RWPE2 (cell line): ENCODE measurements at places on chromosomes 2 and 18.

GRCh38 chr18:3870914-3871313, 420.9 kb downstream of the TGIF1 start:
- no peak for DNase-seq
- no peak overlapping the region for H3K4me3 ChIP-seq
- H3K36me3 ChIP-seq, result no peaks in the 10 kb centered on the region
- H3K27me3 ChIP-seq, result no peaks in the 10 kb centered on the region
- no peaks in the 10 kb centered on the region for H3K4me1 ChIP-seq

- peaks cover 12% of the 10 kb centered on the region for H3K4me1 ChIP-seq
- no peaks in the 10 kb centered on the region for H3K36me3 ChIP-seq
- H3K27me3 ChIP-seq, result no peaks in the 10 kb centered on the region
- no peak overlapping the region for H3K4me3 ChIP-seq
- H3K27ac ChIP-seq, result peak overlapping the region; percentile 45
Measured at GRCh38 chr2:185433824-185434223, 304.8 kb upstream of the FSIP2 start.

DNA sequence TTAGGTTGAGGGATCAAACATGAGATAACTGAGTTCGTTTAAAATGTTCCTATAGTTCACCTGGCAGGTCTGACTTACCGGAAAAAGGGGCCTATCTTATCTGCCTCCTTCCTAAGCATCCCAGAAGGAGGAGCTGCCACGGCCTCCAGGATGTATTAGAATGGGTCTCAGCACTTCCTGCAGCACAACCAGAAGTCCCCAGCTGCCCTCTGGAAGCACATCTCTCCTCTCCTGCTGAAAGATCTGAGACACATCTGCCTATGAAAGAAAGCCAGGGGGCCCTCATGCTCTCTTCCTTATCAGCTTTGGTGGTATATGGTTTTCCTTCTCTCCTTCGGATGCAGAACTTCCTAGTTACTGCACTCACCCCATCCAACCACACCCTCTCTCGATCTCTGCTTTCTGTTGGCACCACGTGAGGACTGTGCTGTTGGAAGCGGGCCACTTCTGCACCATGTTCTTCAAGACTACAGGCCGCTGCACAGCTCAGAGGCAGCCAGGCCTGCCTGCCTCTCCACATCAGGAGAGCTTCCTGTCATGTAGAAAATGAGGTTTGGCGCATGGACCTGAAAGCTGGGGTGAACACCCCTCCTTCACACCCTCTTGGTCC, 6.5 kb downstream of the IGFBP5 start:
- peaks cover 2% of the 10 kb centered on the region for H3K27me3 ChIP-seq
- H3K4me3 ChIP-seq, result no peak overlapping the region
- no peaks in the 10 kb centered on the region for H3K36me3 ChIP-seq
- peaks cover 14% of the 10 kb centered on the region for H3K4me1 ChIP-seq
- no peak overlapping the region for H3K27ac ChIP-seq

DNA sequence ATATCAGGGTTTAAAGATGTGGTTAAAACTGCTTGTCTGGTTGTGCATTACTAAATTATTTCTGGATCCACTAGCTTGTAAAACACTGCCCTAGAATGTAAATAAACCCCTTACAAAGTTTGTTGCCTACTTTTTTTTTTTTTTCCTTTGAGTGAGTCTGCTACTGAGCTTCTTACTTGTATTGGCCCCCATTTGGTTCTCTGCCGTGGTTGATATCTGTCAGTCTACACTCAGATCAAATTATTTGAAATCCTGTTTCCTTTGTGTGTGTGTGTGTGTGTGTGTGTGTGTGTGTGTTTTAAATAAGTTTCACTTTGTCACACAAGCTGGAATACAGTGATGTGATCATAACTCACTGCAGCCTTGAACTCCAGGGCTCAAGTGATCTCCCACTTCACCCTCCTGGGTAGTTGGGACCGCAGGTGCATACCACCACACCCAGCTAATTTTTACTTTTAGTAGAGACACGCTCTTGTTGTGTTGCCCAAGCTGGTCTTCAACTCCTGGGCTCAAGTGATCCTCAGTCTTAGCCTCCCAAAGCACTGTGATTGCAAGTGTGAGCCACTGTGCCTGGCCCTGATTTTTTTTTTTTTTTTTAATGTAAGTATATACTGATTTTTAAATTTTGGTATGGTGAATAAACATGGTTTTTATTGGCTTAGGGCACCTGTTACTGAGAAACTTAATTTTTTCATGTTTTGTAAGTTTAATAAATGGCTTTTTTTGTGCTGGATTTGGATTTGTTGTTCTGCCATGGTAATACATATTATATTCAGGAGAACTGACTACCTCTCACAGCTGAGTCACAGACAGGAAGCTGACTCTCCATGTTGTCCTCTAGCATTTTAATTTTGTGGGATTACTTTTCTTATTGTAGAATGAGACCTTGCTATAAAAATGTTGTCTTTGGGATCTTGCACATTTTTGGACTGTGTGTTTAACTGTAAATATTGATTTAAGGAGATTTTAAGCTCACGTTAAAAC, 48.5 kb downstream of the MAP4K4 start:
- no peak for DNase-seq
- H3K27ac ChIP-seq, result peak overlapping the region; percentile 94
- no peak overlapping the region for H3K4me3 ChIP-seq
- no peaks in the 10 kb centered on the region for H3K27me3 ChIP-seq
- H3K4me1 ChIP-seq, result peaks cover 62% of the 10 kb centered on the region

GRCh38 chr2:236661061-236661761, 91.6 kb downstream of the ACKR3 start:
- DNase-seq, result no peak
- no peak overlapping the region for H3K4me3 ChIP-seq
- no peaks in the 10 kb centered on the region for H3K27me3 ChIP-seq

GRCh38 chr2:11256166-11256565, 88.3 kb downstream of the ROCK2 start:
- H3K4me1 ChIP-seq, result peaks cover 1% of the 10 kb centered on the region
- no peak overlapping the region for H3K27ac ChIP-seq
- H3K4me3 ChIP-seq, result no peak overlapping the region
- peaks cover 6% of the 10 kb centered on the region; the same call in 1 of the 2 replicates for H3K36me3 ChIP-seq

- no peaks in the 10 kb centered on the region for H3K36me3 ChIP-seq
- no peaks in the 10 kb centered on the region for H3K4me1 ChIP-seq
- no peak overlapping the region for H3K4me3 ChIP-seq
- H3K27me3 ChIP-seq, result peaks cover 36% of the 10 kb centered on the region
- DNase-seq, result no peak
Measured at GRCh38 chr18:47050468-47050867, 15.0 kb upstream of the ELOA2 start.

DNA sequence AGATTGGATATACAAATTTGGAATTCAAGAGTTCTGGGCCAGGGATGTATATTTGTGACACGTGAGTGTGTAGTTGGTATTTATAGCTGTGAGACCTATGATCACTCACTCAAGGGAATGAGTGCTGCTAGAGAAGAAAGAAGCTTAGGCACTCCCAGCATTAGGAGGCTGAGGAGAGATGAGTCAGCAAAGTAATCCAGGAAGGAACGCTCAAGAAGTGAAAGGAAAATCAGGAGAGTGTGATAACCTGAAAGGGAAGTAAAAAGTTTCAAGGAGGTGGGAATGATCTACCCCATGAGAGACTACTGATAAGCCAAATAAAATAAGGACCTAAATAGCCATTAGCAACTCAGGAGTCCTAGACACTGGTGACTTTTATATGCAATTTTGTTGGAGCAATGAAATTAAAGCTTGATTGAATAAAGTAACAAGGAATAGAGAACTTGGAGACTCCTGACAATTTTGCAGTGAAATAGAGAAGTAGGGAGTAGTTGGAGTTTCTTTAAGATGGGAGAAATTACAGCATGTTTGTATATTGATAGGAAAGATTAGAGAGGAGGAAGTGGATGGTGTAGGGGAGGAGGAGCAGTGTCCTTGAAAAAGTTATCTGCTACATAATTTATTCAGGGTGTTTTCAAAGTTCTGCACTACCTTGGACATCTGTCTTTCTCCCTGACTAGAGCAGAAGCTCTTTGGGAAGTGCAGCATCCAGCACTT, 89.9 kb downstream of the UBE2E3 start:
- peaks cover 5% of the 10 kb centered on the region; the same call in 1 of the 2 replicates for H3K36me3 ChIP-seq
- no peak for DNase-seq
- H3K27me3 ChIP-seq, result no peaks in the 10 kb centered on the region
- no peak overlapping the region for H3K4me3 ChIP-seq

DNA sequence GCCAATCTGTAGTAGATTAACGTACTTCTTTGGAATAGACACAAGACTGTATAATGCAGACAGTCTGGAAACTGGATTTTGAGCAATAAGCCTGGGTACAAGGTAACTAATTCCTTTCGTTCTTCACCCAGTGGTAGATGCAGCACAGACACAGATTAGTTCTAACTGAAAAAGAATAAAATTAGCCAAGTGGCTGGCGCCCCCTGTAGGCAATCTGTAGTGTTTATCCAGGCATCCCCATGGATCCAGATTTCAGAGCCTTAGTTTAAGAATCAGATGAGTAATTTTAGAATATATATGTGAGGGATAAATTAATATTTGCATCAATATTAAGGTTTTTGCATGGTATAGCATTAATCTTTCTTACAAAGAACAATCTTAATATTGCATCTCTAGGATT, 563.9 kb downstream of the DCC start:
- H3K36me3 ChIP-seq, result no peaks in the 10 kb centered on the region
- no peaks in the 10 kb centered on the region for H3K4me1 ChIP-seq
- H3K27ac ChIP-seq, result no peak overlapping the region
- H3K4me3 ChIP-seq, result no peak overlapping the region
- H3K27me3 ChIP-seq, result no peaks in the 10 kb centered on the region

- no peak overlapping the region for H3K4me3 ChIP-seq
- DNase-seq, result no peak
- no peaks in the 10 kb centered on the region for H3K27me3 ChIP-seq
- no peak overlapping the region for H3K27ac ChIP-seq
Measured at GRCh38 chr2:190707726-190708125, 58.8 kb downstream of the NAB1 start.

DNA sequence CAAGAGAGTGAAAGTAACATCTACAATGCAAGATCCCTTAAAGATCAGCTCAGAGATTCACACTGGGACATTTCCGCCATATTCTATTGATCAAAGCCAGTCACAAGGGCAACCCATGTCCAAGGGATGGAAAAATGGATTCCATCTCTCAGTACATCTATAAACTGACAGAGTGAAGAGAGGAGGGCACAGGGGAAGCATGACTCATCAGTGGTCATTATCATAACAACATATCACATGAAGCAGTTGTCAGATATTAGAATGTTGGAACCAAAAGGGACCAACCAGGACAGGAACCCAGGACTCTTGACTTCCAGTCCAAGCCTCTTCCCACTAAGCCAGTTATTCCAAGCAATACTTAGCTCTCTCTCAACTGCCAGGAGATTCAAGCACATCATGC, 54.9 kb upstream of the IGFBP2 start:
- no peaks in the 10 kb centered on the region for H3K36me3 ChIP-seq
- no peak overlapping the region for H3K4me3 ChIP-seq
- DNase-seq, result no peak
- H3K27me3 ChIP-seq, result no peaks in the 10 kb centered on the region

DNA sequence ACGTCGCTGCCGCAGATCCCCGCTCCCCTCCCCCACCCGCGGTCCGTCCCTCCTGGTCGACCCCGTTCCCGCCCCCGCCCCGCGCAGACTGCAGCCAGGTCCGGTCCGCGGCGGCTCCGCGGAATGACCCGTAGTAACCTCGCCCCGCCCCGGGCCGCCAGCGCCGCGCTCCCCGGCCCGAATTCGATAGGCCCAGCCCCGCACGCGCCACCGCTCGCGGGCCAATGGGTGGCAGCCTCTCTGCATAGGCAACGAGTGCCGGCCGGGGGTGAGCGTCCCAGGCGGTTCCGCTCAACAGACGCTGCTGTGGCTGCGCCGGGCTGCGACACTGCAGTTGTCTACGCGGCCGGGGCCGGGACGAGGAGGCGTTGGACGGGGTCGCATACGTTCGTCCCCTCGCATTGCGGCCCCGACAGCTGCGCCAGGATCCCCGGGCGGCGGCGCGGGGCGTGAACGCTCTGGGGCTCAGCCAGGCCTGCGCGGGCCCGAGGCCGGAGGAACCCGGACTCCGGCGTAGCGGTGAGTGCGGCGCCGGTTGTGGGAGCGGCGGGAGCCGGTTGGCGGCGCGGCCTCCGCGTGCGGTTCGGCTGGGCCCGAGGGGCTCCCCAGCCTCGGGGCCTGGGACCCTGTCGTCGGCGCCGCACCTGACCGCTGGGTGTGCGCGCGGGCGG, at the start of gene ACSL3:
Gene ACSL3, plus strand, starts transcription at position 297 of the 671 bp plus-strand sequence. CDS start 47,737 bp downstream, outside the sequence.
- peaks cover 40% of the 10 kb centered on the region for H3K4me1 ChIP-seq
- peak within 1 kb of the TSS; percentile 88 for H3K27ac ChIP-seq
- peaks cover 27% of the 10 kb centered on the region for H3K36me3 ChIP-seq
- peak; percentile 94 for DNase-seq
- no peaks in the 10 kb centered on the region for H3K27me3 ChIP-seq

DNA sequence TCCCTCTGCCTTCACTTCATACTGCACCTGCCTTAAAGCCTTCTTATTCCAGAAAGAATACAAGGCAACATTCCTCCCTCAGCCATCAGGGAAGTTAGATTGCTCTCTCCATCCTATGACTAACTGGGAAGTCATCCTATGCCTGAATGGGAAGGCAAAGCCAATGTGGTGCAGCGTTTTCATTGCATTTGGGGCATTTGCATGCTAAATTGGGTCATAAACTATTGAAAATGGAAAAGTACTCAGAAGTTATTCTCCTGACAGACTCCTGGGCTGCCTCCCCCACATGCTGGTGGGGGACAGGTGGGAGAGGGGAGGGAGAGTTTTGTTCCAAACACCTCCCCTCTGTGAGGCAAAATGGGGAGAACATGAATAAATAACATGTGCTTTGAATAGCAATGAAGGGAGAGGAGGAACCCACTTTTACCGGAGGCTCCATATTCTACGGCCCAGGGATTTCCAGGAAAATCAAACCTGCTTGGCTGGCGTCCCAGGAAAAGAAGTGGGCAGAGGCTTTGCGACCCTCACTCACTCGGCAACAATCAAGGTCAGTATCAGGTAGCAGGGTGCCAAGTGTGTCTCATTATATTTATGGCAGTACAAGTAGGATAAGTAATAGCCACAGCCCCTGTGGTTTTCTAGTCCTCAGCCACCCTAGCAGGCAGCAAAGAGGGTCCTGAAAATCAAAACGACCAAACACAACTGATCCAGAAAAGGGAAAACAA, 84.1 kb downstream of the BOD1L2 start:
- H3K36me3 ChIP-seq, result no peaks in the 10 kb centered on the region
- no peak overlapping the region for H3K27ac ChIP-seq
- no peak overlapping the region for H3K4me3 ChIP-seq
- H3K27me3 ChIP-seq, result no peaks in the 10 kb centered on the region

- no peak overlapping the region for H3K27ac ChIP-seq
- no peak for DNase-seq
- H3K27me3 ChIP-seq, result no peaks in the 10 kb centered on the region
- no peaks in the 10 kb centered on the region for H3K4me1 ChIP-seq
Measured at GRCh38 chr2:81403508-81403907, 1099.0 kb upstream of the LRRTM1 start.

DNA sequence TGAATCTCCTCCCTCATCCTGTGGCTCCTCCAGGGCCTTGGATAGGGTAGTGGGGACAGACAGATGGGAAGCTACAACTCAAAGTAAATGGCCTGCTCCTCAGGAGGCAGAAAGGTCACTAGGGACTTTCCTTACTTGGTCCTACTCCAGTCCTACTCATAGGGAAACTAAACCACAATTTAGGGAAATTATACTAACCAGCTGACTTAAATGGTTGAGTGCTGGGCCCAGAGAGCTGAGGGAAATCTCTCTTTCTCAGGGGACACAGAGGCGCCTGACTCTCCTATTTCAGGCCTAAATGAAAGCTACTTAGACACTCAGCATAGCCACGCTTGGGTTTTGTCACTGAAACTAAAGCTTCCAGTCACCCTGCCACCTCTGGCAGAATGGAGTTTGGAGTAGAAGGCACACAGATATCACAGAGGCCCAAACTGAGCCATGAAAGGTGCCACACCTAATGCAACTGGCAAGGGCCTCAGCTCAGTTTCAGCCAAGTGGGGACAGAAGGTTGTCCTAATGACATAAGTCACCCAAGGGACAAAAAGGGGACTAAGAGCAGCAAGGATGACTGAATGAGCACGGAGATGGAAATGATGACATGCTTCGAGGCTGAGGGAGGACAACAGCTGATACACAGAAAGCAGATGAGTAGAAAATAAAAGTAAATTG, 24.0 kb downstream of the CERKL start:
- H3K27ac ChIP-seq, result no peak overlapping the region
- DNase-seq, result no peak
- H3K27me3 ChIP-seq, result no peaks in the 10 kb centered on the region
